ENCODE measurements at places on chromosomes 6 and 20. TPM values are rescaled to one million over a fixed set of nuclear protein-coding genes. Genes with fewer than 3 reads are reported as not detected.

- DNase-seq: no peak
These were observed 12.0 kb downstream of the PLAGL2 start for GRCh38 chr20:32195581-32195980.

GRCh38 chr6:16719488-16719887, 41.8 kb downstream of the ATXN1 start:
- DNase-seq: no peak

- no peak for DNase-seq
These were observed 88.7 kb downstream of the TBX18 start for GRCh38 chr6:84675651-84676050.

DNA sequence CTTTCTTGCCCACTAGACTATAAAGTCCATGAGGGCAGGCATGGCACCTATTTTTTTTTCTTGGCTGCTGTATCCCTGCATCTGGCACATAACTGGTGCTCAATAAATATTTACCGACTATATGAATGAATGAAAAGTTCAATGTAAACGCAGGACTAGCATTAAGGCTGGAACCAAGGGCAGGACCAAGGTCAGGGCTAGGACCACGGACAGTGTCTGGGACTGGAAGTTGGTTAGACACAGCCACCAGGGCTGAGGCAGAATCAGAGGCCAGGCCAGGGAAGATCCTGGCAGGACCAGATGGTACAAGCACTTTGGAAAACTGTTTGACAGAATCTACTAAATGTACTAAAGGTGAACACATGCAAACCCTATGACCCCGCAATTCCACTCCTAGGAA, 3.7 kb downstream of the TNXB start:
- no peak for DNase-seq

- DNase-seq: no peak
These were observed 63.4 kb upstream of the MPC1 start for GRCh38 chr6:166446146-166446545.

DNA sequence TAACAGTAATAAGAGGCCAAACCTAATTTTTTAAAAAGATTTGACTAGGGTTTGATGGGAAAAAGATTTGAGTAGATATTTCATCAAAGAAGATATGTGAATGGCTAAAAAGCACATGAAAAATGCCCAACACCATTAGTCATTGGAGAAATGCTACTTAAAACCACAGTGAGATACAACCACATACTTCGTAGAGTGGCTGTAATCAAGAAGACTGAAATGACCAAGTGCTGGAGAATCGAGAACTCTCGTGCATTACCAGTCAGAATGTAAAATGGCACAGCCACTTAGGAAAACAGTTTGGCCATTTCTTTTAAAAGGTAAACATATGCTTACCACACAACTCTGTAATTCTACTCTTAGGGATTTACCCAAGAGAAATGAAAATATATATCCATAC, 175.5 kb downstream of the EYA2 start:
- no peak for DNase-seq

- DNase-seq: no peak
These were observed 59.0 kb downstream of the ANKRD60 start for GRCh38 chr20:58169450-58169849.

DNA sequence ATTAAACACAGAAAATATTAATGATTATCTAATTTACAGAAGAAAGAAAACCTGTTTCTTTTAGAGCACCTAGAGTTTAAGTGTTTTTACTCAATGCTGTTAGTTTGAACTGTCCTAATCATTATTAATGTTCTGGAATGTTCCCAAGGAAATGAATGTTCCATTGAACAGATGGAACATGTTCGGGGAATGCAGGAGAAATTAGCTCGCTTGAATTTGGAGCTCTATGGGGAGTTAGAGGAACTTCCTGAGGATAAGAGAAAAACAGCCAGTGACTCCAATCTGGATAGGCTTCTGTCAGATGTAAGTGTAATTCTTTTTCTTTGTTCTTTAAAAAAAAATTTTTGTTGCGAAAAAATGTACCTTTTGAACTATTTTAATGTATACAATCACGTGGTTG, 10.8 kb upstream of the ECT2L start:
- no peak for DNase-seq

DNA sequence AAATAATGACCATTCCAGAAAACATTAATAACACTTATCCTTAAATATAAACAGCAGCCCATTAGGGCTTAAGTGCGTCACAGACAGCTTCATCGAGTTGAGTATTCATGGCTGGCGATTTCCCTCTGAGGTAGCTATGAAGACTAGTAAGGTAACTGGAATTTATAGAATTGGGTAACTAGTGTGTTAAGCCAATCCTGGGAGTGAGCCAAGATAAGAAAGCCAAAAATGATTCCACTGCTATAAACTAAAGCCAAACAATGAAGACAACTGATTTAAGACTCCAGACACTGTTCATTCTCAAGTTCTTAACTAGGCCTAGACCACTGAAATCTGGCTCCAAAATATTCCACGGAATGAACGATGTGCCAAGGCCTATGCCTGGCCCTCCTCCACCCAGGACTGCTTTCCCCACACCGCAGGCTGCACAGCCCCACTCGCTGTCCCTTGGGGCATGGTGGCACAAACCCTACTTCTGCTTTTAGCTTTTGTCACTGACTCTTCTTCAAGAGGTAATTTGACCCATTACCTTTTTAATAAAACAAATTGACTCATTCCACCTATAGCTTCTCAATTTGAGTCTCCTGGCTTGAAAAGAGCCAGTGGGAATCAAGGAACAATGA, 66.0 kb downstream of the BLOC1S5 start:
- no peak for DNase-seq

- no peak for DNase-seq
These were observed at the start of gene MOCS1 for GRCh38 chr6:39934131-39934757. Gene MOCS1 (minus strand): TSS chr6:39934462. CDS start chr6:39934417, 45 bp downstream.

GRCh38 chr20:48662711-48663110, 165.1 kb downstream of the PREX1 start:
- DNase-seq: no peak

DNA sequence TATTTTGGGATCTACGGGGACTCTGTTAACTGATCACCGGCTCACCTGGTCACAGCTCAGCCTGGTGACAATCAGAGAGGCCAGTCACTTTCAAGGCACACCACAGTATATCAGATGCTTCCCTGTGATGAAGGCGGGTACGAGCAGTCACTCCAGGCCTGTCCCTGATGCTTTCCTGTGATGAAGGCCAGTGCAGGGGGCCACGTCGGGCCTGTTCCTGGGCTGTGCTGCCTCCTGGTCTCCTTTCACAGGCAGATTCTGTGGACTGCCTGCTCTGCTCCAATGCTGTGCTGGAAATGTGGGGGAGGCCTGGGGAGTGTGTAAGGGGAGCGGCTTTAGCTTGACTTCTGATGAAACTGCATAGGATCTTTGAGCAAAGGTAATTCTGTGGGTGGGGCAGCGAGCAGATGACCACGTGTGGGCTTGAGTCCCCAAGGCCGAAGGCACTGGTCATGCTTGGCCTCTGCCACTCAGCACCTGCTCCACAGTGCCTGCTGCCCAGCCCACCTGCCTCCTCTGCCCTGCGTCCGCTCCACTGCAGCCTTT, 372.6 kb downstream of the TAF4 start:
- no peak for DNase-seq

The DNAH8 gene
- polyA plus RNA-seq: not detected

The PBOV1 gene
- not detected for polyA plus RNA-seq

The HLA-DQB1 gene
- polyA plus RNA-seq: 66.7 TPM

The LY6G6F gene
- not detected for polyA plus RNA-seq

The PCSK2 gene
- polyA plus RNA-seq: not detected

The WFDC6 gene
- polyA plus RNA-seq: not detected

The BIRC7 gene
- polyA plus RNA-seq: not detected

The C6orf15 gene
- not detected for polyA plus RNA-seq

All from CD14-positive monocyte (primary cell).